ENCODE measurements at places on chromosomes 4 and X.

DNA sequence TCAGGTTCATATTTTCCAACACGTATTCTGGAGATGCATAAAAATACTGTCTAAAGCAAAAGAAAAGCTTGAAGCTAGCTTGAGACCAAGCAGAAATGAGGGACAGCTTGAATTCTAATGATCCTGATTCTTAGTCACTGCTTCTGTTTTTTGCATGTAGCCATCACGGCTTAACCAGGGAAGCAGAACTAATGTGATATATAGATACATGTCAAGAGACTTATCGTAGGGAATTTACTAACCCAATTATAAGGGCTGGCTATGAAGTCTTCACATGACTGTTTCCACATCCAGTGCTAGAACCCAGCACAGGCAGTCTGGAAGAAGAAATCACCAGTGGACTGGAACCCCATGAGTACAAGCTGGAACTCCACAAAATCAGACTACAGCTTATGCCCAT lies 85.2 kb upstream of the SLIT2 start:
- no peak for DNase-seq

- DNase-seq = no peak
These were observed 195.6 kb downstream of the RAPGEF2 start for GRCh38 chr4:159298502-159298901.

GRCh38 chr4:183508697-183509335 lies 4.0 kb downstream of the ING2 start:
- DNase-seq = no peak

DNA sequence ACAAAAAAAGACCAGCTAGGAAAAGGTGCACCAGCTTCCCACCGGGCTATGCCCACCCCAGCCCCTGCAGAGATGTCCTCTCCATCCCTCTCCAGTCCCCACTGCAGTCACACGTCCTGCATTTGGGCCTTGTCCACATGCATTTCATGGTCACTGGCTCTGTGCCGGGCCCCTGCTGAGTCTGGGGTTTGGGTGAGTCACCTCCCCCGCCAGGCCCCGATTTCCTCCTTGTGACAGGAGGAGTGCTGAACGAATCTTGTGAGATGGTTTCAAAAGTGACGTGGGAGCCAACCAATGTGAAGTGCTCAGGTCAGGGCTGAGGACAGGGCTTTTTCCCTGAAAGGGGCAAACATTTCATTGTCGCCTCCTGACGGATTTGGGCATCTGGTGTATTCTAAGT lies 7.1 kb downstream of the CPZ start:
- no peak for DNase-seq

DNA sequence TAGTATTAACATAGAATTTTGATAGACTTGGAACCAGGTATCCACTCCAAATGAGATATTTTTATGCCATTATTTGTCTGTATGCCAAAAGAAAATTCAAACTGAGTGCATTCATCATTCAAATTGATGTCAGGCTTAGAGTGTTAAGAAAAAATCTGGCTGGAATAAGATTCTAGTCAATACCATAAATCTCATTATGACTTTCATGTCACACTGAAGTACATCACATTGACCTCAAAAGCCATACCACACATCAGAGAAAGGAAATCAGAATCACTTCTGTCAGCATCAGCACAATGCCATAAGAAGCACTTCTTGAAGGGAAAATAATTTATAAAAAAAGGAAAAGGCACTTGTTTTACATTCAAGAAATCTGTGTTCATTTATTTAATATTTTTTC lies 119.0 kb upstream of the BMP3 start:
- no peak for DNase-seq

- no peak for DNase-seq
These were observed 261.8 kb upstream of the EDNRA start for GRCh38 chr4:147219145-147219544.

DNA sequence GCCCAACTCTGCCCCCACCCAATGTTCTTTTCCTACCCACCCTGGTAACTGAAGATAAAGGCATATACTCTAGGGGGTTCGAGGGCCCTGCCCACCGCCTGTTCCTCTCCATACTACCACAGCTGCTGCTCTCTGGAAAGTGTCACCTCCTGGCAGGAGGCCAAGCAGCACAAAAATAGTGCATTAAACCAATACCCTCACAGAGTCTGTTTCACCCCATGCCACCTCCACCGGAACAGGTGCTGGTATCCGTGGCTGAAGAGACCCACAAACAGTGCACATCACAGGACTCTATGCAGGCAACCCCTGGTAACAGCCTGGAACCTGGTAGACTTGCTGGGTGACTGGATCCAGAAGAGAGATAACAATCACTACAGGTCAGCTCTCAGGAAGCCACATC lies 85.1 kb upstream of the CTSO start:
- DNase-seq = no peak
